ENCODE measurements at places on chromosomes 11 and 22. TPM values are rescaled to one million over a fixed set of nuclear protein-coding genes. Genes with fewer than 3 reads are reported as not detected.

SAAL1 gene
- 21.5 TPM for total RNA-seq

GRCh38 chr11:118740892-118741291, 50.1 kb downstream of the DDX6 start:
- H3K27me3 ChIP-seq, result no peaks in the 10 kb centered on the region
- no peaks in the 10 kb centered on the region for H3K36me3 ChIP-seq
- no peak overlapping the region for H3K4me3 ChIP-seq
- no peak for ATAC-seq

- peak; percentile 22 for ATAC-seq
- no peaks in the 10 kb centered on the region for H3K36me3 ChIP-seq
- peak overlapping the region; percentile 85 for H3K27ac ChIP-seq
- no peaks in the 10 kb centered on the region for H3K27me3 ChIP-seq
Observed at GRCh38 chr11:63813563-63814382, 517 bp downstream of the SPINDOC start.

GRCh38 chr11:44140372-44140771, 44.9 kb downstream of the EXT2 start:
- H3K4me1 ChIP-seq, result no peaks in the 10 kb centered on the region
- ATAC-seq, result no peak
- H3K36me3 ChIP-seq, result no peaks in the 10 kb centered on the region
- no peak overlapping the region for H3K27ac ChIP-seq

GRCh38 chr22:25332386-25332785, 112.9 kb downstream of the CRYBB2 start:
- H3K36me3 ChIP-seq, result no peaks in the 10 kb centered on the region
- no peaks in the 10 kb centered on the region for H3K27me3 ChIP-seq
- ATAC-seq, result no peak
- H3K4me3 ChIP-seq, result no peak overlapping the region
- H3K27ac ChIP-seq, result no peak overlapping the region

- H3K27me3 ChIP-seq, result no peaks in the 10 kb centered on the region
- no peak overlapping the region for H3K27ac ChIP-seq
- no peak for ATAC-seq
- H3K4me3 ChIP-seq, result no peak overlapping the region
- H3K4me1 ChIP-seq, result no peaks in the 10 kb centered on the region
Observed at GRCh38 chr11:104653407-104653806, 244.9 kb downstream of the CASP12 start.

DNA sequence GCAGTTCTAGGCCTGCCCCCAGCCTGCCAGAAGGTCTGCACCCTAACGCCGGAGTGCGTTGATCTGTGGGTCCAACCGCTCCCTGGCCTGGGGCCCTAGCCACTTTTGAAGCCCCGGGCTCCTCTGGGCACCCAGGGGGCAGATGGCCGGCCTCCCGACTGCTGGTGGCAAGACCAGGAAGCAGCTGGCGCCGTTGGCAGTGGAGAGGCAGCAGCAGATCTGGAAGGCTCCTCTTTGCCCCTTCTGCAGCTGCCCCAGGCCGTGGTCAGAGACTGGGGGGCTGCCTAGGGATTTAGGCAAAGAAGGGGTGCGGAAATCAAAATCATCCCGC, 445 bp upstream of the VWCE start:
- H3K4me1 ChIP-seq, result no peaks in the 10 kb centered on the region
- H3K4me3 ChIP-seq, result no peak overlapping the region
- H3K36me3 ChIP-seq, result no peaks in the 10 kb centered on the region
- no peak overlapping the region for H3K27ac ChIP-seq
- H3K27me3 ChIP-seq, result peaks cover 46% of the 10 kb centered on the region

GRCh38 chr11:119350302-119350701, 3.8 kb upstream of the MFRP start:
- H3K36me3 ChIP-seq, result peaks cover 2% of the 10 kb centered on the region
- no peak overlapping the region for H3K27ac ChIP-seq
- no peak for ATAC-seq
- H3K4me1 ChIP-seq, result peaks cover 6% of the 10 kb centered on the region
